AG04450 (cell line): ENCODE measurements at places on chromosomes 2 and 18.

- DNase-seq = no peak
These were observed 283.1 kb downstream of the PHLPP1 start for GRCh38 chr18:62998443-62998842.

- no peak for DNase-seq
These were observed 1.8 kb downstream of the CCDC141 start for GRCh38 chr2:179048099-179048498.

DNA sequence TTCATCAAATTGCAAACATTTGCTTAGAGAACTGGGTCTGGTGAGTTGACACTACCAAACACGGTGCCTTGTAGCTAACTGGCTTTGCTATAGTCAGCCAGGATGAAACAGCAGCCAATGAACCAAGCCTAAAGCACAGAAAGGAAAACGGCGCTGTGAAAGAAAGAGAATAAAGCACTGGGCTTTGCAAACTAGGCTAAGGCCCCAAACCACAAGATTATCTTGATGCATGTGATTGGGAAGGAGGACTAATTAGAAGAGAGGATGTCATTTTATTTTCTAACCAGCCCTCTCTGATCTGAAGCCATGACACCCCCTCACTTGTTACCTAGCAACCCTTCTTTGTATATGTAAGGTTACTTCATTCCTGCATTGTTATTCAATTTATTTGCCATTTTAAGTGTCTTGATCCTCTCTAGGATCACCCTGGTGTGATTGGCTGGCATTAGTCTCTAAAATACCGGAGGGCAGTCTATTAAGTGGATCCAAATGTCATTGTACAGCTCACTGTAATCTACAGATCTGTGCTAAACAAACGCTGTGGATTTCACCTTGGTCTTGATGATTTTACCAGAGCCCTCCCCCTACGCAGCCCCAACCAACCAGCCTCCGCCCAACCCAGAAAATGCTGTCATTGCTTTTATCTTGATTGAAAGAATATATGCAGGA lies 395.4 kb upstream of the ACVR2A start:
- no peak for DNase-seq

GRCh38 chr2:143068509-143068908 lies 60.7 kb upstream of the ARHGAP15 start:
- DNase-seq = no peak

GRCh38 chr2:54522624-54523281 lies 66.6 kb downstream of the SPTBN1 start:
- DNase-seq = no peak

DNA sequence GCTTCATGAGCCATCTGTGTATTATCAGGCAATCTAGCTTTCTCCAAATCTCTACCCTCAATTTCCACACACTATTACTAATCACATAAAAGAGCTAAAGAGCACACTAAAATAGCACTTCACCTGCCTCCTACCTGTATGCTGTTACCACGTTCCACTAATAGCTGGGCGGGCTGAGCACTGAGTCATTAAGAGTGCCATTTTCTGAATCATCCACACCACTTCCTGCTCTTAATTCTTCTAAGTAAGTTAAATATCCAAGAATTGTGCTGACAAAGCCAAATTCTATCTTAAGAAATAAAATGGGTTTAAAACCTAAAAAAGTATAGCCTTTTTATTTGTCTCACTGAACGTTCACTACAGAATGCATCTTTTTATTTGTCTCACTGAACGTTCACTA lies 35.7 kb downstream of the NOL10 start:
- DNase-seq = no peak

DNA sequence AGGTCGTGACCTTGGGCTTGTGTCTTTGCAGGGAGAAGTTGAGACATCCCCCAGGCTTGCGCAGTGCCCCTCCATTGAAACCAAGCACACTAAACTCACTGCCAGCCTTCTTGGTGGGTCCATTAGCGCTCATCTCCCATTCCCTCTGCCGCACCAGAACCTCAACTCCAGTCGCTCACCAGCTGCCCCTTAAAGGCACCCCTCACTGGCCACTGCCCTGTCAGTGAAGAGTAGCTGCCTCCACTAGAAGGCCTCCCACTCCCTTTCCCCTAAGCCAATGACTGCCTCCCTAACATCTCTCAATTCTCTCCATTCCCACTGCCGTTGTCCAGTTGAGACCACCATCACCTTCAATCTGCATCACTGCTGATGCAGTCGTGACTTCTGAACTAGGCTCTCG lies 114.8 kb upstream of the EPC2 start:
- DNase-seq = no peak

DNA sequence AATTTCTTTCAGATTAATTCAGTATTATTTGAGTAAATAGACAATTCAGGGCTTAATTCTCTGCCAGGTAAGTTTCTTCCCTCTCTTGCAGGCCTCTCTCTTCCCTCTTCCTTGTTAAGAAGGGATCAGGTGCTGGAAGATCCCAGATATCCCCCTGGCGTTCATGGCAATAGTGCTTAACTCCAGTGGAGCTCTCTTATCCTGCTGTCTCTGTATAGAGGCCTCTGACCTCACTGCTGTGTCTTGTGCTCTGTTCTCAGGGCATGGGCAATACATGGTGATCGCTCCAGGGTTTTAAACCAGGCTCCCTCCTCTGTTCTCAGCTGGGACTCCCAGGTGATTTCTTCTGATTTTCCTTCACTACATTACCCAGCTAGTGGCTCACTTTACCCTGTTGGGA lies 226.8 kb downstream of the MC4R start:
- no peak for DNase-seq

DNA sequence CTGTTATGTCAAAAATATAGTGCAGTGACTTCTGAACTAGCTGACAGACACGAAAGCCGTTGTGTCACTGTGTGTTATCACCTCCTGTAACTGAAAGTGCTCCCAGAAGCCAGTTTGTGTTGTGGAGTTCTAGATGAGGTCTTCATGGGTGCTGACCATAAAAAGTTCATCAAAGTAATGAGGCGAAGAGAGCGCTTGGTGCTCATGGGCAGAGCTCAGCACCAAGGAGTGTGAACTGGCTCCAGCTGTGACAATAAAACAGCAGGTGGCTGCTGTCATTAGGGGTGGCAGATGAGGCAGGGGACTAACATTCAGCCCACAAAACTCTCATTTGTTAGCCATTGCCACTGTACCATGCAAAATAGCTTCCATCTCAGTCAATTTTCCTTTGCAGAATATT lies 151.1 kb downstream of the ZNF407 start:
- no peak for DNase-seq
